A673 (cell line): ENCODE measurements at places on chromosomes 6 and 20.
A peak's percentile ranks its signal among the peaks of the same experiment; 100 is the strongest.

DNA sequence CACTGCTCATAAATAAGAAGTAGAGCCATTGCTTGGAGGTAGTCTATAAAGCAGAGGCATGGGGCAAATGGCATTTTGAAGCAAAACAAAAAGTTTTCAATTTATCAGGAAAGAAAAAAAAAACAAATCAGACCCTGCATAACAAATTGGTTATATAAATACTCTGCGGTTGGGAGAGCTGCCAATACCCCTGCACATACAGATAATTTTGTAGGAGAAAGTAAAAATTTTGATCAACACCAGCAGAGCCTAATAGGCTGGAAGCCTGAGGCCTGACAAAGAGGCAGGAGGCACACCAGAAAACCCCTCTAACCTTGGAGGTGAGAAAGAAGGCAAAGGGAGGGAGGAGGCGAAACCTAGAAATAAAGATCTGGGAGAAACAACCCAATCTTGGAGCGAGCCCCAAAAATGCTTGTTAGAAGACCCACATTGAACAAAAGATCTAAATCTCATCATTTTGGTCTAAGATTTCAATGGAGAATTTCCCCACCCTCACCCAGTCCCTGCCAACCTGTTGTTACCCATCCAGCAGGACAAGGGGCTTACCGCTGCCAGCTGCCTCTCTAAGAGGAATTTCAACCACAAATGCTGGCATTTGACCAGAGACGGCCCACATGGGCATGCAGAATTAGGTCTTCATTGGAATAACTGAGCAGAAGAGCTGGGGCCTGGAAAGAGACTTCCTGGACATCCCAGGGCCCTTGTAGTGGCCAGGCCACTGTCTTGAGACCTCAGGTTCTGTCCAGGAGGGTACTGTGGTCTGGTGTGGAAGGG lies 28.4 kb downstream of the FOXA2 start:
- no peak for DNase-seq

GRCh38 chr6:17703256-17703694 lies 3.5 kb downstream of the NUP153 start:
- DNase-seq: peak; percentile 56

- peak; percentile 65 for DNase-seq
Measured at GRCh38 chr20:10848810-10849370, 175.1 kb upstream of the JAG1 start.

DNA sequence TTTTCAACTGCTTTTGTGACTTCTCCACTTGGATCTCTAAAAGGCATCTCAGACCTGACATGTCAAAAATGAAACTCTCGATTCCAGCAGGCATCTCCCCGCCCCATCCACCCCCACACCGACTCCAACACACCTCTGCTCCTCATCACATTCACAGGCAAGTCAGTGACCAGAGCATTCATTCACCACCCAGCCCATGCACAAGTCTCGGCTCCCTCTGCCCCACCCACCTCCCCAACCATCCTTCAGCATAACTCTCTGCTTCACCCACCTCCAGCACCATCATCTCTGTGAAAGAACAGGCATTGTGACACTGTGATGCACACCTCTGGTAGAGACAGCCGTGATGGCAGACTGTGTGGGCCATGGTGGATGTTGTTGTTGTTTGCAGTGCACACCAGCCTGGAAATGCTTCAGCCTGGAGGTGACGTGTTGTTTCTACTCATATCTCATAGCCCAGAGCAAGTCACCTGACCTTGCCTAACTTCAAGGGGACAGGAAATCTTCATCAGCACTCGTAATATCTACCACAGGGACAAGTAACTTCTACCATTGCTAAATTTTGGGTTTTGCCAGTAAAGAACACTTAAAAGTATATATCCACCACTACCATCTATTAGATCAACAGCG lies 56.5 kb downstream of the ANKRD60 start:
- no peak for DNase-seq

DNA sequence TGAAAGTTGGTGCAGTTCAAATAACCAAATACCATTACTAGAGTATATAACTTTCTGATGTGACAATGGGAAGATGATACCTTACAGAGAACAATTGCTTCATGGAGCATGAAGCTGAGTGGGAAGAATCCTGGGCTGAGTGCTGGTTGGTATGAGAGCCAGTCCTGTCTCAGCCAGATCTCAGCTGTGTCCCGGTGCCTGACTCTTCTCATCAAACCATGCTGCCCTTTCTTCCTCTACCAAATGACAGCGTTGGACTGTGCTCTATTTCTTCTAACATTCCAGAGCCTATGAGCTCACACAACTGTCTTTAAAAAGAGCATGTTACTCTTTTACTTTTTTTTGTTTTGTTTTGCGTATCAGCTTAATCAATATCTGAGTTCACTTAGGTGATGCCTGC lies 27.5 kb upstream of the PBOV1 start:
- DNase-seq: no peak

- DNase-seq: no peak
Measured at GRCh38 chr6:48916607-48917006, 546.4 kb downstream of the MMUT start.

GRCh38 chr6:90285042-90285481 lies 11.6 kb downstream of the BACH2 start:
- no peak for DNase-seq

DNA sequence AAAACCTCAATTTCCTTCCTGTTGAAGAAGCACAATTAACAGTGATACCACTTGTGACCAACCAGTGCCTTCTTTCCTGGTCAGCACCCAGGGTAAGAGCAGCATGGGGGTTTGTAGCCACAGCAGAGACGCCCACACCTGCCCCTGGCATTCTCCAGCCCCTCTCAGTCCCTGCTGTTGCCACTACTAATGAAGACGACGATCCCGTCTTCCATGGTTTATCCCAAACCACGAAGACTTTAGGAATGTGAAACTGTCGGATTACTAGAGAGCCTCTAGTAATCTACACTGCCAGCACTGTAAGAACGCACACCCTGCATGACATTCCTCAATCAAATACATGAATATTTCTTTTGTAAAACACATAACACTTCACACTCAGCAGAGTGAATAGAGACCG lies 60.0 kb downstream of the GINS1 start:
- DNase-seq: no peak

DNA sequence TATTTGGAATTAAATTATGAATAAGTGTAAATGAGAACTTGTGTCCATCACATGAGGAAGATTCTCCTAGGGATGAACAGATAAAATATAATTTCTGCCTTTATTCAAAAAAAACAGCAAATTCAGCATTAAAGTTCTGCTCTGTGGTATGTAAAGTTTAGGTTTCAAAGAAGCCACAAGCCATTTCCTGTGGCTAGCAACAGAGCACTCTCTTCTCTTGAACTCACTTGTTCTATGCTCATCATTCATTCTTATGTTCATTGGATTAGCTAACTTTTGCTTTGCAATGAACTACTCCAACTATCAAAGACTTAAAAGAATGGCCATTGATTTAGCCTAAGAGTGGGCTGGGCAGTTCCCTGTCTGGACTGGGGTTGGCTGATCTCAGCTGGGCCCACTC lies 20.8 kb upstream of the SNRPB2 start:
- no peak for DNase-seq

DNA sequence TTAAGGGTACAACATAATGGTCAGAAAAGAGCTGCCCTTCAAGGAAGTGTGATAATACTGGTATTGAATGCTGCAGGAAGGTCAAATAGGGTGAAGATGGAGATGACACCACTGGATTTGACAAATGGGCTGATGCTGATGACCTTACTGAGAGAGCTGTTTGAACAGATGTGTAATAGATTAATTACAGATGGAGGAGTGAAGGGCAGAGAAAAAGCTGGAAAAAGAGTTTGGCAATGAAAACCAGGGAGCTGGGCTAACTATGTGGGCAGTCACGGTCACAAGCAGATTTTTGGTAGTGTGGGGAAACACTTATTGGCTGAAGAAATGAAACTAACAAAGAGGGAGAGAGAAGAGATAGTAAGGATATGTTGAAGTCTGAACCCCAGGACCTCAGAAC lies 83.6 kb upstream of the ENPP5 start:
- DNase-seq: no peak

- no peak for DNase-seq
Measured at GRCh38 chr6:163708466-163708865, 293.9 kb downstream of the QKI start.
